ENCODE measurements at places on chromosomes 1 and 21. TPM values are rescaled to one million over a fixed set of nuclear protein-coding genes. Genes with fewer than 3 reads are reported as not detected.

Gene PTCH2
- total RNA-seq: 1.7 TPM

- no peak for DNase-seq
Observed at GRCh38 chr1:67532452-67533216, 102.4 kb upstream of the SERBP1 start.

GRCh38 chr1:244968471-244968871 lies 104.1 kb upstream of the HNRNPU start:
- DNase-seq: no peak

- DNase-seq: no peak
Observed at GRCh38 chr1:171422511-171422910, 62.8 kb upstream of the PRRC2C start.

Gene CYP4X1
- total RNA-seq: not detected

GRCh38 chr1:47189844-47190508 lies at the start of gene PDZK1IP1:
TSS of gene PDZK1IP1 (minus strand) at chr1:47190036. CDS start at chr1:47189932, 104 bp downstream.
- DNase-seq: no peak

Gene GBP1
- 52.1 TPM for total RNA-seq

GRCh38 chr21:46517361-46517760 lies 58.7 kb downstream of the DIP2A start:
- DNase-seq: no peak

Gene FCGR2B
- total RNA-seq: 0.33 TPM

Gene HIVEP3
- total RNA-seq: 23.0 TPM

- peak; percentile 12 for DNase-seq
Observed at GRCh38 chr1:203307641-203308126, 2.4 kb downstream of the BTG2 start.

GRCh38 chr1:155920717-155921116 lies 9.6 kb upstream of the RIT1 start:
- DNase-seq: no peak

DNA sequence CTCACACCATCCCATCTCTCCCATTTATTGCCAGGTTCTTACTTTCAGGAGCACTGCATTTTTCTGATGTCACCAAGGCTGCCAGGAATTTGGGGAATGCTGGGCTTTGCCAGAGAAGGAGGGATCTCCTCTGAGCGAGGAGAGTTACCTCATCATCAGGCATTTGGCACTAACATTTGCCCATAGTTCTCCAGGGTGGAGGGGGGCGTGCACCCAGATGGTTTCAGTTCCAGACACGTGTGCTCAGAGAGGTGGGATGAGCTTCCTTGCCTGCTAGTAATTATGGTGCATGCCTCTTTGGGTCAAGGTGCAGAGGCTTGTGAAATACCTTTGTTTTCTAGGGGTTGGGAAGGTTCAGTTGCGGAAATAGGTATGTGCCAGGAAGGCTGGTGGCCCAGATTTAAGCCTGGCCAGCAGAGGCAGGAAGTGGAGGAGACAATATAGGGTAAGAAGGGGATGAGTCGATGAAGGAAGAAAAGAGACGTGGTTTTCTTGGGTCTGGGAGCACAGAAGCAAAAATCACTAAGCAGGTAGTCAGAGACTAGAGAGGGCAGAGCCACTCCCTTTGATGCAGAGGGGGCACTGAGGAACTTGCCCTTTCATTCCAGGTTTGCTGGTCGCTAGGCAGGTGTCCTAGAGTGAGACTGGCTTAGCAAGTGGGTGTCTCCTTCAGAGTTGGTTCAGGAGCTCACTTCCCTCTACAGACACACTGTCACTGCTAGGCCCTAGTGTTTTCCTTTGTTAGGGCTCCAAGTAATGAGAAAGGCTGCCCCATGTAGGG lies 7.2 kb downstream of the TUFT1 start:
- DNase-seq: no peak

Gene HFM1
- not detected for total RNA-seq

DNA sequence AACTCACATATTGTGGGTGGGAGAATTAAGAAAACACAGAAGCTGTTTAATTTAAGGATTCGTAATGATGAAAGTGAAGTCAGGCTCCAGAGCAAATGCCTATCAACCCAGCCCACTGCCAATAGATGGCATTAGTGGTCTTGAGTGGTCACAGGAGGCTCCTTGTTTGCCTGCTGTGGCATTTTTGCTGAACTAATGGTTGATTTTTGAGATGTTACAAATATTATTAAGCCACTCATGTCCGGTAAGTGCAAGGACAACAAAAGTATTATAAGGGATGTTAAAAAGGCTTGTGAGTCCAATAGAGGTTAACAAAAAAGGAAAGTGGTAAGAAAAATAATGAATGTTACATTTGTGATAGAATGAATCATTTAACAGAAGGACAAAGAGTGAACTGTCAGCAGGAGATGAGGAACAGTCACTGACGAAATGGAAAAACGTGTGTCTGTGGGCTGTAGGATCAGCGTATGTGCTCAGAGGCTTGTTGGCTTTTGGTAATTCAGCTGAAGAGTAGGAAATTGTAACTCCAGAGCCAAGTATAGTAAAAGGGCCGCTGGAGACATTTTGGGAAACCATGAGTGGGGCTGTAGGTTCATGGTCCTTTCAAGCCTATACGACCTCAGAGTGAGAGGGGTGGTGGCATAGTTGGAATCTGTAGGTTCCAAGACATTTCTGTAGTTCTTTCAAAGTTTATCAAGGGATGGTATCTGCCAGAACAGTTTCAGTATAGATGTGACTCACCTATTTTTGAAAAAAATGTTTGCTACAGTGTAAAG lies 11.2 kb downstream of the SFT2D2 start:
- DNase-seq: no peak

DNA sequence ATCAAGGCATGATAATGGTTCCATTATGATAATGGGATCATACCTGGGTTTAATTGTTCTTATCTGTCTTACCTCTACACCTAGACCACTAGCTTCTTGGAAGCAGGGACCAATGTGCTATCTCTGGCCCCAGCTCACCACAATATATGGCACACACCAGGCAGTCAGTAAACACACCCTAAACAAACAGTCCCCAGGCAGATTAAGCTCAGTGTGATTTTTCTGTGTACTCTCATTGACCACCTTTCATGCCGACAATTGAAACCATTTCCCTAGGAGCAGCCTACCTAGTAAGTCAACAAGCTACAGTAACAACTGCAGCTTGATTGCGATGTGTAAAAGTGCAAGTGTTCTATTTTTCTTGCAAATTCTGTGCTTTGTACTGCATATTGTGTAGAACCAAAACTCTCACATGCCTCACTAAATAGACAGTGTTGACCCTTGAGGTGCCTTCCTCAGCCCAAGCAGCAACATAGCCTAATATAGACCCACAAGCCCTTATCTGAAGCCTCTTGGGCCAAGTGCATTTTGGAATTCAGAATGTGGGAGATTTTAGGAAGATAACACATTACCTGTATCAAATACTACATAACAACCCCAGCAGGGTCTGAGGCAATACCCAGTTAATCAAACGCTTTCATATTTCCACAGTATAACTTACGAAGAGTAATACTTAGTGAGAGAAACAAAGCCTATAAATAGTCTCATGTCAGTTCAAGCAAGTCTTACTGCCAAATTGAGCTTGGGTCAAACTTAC lies 32.0 kb downstream of the INPP5B start:
- DNase-seq: no peak

DNA sequence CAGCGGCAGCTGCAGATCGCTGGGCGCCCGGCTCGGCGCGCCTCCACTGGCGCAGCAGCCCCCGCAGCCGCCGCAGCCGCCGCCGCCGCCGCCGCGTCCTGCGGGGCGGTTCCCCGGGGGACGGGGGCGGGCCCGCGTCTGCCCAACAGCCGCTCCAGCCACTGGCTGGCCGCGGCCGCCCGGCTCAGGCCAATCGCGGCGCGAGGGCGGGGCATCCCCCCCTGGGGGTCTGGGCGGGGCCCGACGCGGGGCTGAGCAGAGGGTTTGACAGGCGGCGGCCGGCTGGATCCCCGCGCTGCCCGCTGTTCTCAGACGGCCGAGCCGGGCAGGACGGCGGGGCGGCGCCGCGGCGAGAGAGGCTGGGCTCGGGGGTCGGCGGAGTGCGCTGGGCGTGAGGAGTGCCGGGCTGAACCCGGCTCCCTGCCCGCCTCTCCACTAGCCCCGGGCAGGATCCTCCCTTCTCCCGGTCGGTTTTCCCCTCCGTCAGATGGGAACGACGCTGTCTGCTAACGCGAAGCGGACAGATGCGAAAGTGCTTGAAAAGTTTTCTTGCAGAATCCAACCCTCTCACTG lies at the start of gene GLIS1:
Gene GLIS1, minus strand, starts transcription at position 56 of the 573 bp plus-strand sequence. CDS start 1,100 bp downstream, outside the sequence.
- peak; percentile 10 for DNase-seq

DNA sequence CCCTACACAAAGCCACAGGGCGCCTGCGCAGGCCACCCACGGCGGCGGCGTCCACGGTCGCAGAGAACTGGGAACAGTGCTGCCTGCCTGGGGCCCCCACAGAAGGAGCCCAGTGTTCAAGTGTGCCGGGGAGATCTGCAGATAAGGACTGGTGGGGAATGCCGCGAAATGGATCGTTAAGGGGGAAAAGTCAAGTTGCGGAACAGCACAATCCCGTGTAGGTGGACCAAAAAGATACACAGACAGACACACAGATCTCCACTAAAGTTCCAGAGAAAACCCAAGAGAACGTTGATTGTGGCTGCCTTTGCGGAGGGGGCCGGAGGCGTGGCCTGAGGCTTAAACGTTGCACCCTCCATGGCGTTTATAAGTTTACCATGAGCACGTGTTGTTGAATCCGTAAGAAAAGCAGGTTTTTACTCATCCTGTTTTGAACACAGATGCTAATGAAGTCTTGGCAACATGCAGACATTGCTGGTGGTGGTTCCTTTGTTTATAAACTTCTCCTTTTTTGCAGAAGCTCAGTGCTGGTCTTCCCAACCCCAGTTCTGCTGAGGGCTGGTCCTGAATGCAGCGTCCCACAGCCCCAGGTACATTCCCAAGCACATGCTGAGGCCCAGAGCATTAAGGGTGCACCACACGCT lies 4.1 kb downstream of the SPATC1L start:
- no peak for DNase-seq

- DNase-seq: no peak
Observed at GRCh38 chr1:69737527-69738185, 169.9 kb downstream of the LRRC7 start.

Measured in CD8-positive, alpha-beta memory T cell (primary cell).